ENCODE measurements at places on chromosomes 3 and 15.

- no peak for DNase-seq
Observed at GRCh38 chr3:147373301-147373700, 33.0 kb downstream of the ZIC4 start.

GRCh38 chr3:108292905-108293328, 3.4 kb upstream of the HHLA2 start:
- no peak for DNase-seq

DNA sequence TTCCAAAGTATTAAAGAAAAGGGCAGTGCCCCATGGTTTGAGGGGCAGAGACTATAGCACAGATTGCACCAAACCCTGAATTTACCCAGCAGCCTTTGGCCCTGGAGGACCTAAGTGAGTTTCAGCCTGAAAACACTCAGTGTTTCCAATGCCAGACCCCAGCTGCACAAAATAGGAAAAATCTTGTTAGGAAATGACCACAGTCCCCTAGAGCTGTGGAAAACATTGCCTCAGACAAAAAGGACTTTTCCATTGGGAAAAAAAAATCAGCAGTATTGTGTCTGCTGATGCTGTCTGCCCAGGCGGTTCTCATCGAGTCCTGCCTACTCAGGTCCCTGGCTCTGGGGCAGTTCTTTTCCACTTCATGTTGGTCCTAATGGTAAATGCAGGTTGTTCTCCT, 121.7 kb upstream of the DLG1 start:
- DNase-seq = no peak

- DNase-seq = no peak
Observed at GRCh38 chr15:28123408-28124023, 24.4 kb upstream of the OCA2 start.

DNA sequence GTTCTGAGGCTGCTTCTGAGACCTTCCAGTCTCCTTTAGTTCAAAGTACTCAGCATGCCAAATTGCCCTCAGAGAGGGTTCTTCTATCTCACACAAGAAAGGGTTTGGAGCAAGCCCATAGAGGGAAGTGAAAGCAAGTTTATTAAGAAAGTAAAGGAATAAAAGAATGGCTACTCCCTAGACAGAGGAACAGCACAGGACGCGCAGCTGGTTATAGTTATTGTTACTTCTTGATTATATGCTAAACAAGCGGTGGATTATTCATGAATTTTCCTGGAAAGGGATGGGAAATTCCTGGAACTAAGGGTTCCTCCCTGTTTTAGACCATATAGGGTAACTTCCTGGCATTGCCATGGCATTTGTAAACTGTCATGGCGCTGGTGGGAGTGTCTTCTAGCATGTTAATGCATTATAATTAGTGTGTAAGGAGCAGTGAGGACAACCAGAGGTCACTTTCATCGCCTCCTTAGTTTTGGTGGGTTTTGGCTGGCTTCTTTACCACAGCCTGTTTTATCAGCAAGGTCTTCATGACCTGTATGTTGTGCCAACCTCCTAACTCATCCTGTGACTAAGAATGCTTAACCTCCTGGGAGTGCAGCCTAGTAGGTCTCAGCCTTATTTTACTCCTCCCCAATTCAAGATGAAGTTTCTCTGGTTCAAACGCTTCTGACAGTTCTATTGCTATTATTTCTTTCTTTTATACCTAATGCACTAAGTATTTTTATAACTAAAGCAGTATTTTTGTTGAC, 26.3 kb downstream of the SCN11A start:
- no peak for DNase-seq

DNA sequence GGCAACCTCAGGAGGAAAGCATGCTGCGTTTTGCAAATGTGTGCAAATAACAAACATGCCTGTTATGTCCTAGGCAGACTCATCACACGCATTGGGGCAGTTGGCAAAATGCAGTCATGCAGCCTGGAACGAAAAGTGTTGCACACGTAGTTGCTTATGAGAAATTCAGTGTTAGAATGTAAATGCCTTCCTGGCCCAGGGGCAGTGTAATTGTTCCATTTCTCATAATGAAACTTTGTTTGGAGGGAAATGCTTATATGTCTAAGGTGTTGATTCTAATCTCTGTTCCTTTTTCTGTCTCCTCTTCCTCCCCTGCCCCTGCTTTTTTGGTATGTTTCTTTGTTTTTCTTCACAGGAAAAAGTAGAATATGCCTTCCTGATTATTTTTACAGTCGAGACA, 156.0 kb downstream of the CACNA1D start:
- DNase-seq = no peak

- no peak for DNase-seq
Observed at GRCh38 chr15:57922776-57923175, 142.7 kb downstream of the ALDH1A2 start.

DNA sequence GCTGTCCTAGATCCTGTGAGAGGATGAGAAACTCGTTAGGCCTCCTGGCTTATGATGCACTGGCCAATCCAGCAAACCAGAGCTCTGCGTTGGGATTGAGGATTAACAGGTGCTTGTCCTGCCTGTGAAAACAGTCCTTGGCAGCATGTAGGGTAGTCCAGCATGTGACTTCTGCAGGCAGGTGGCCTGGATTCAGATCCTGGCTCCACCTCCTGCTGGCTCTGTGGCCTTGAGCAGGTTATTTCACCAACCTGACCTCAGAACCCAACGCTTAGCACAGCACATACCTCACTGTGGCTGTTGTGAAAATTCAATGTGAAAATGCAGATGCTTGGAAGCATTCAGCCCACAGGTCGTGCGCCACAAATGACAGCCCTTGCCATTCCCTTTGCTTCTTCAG, 33.6 kb downstream of the PLA2G4D start:
- DNase-seq = no peak

GRCh38 chr3:44506961-44507360, 29.5 kb upstream of the ZNF445 start:
- no peak for DNase-seq

GRCh38 chr3:60555686-60556354, 695.4 kb downstream of the FHIT start:
- no peak for DNase-seq

GRCh38 chr3:186361246-186361761, 730 bp downstream of the DGKG start:
- no peak for DNase-seq

- DNase-seq = no peak
Observed at GRCh38 chr3:14412831-14413380, 10.5 kb downstream of the SLC6A6 start.

GRCh38 chr15:79381593-79381992, 50.5 kb upstream of the MINAR1 start:
- DNase-seq = no peak

- DNase-seq = no peak
Observed at GRCh38 chr3:46693038-46693891, at the start of gene ALS2CL. Gene ALS2CL (minus strand): TSS chr3:46693679. CDS start chr3:46689440, 4,239 bp downstream.

- no peak for DNase-seq
Observed at GRCh38 chr3:98626151-98626550, 32.7 kb upstream of the CPOX start.

GRCh38 chr3:58116161-58116955, 94.4 kb downstream of the DNASE1L3 start:
- no peak for DNase-seq
